ENCODE measurements at places on chromosomes 4 and X.
A peak's percentile ranks its signal among the peaks of the same experiment; 100 is the strongest.

DNA sequence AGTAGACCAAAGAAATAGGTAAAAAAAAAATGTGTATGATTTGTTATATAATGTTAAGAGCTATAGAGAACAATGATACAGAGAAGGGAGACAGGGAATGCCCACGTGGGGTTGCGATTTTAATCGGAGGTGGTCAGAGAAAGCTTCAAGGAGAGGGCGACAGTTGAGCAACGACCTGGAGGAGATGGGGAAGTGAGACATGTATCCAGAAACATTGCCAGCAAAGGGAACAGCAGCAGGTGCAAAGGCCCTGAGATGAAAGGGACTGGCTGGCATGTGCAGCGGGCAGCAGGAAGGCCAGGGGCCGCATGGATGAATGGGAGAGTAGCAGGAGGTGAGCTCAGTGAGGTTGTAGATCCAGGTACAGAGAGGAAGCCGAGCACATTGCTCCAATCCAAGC lies 32.9 kb downstream of the NIPAL1 start:
- no peak for DNase-seq

- DNase-seq: no peak
Measured at GRCh38 chrX:68842351-68842750, 13.5 kb downstream of the EFNB1 start.

- DNase-seq: no peak
Measured at GRCh38 chr4:72169861-72170260, 138.1 kb downstream of the NPFFR2 start.

GRCh38 chrX:153361781-153362397 lies 27.9 kb downstream of the ZNF275 start:
- DNase-seq: no peak

GRCh38 chr4:185730387-185730786 lies 81.6 kb downstream of the SORBS2 start:
- DNase-seq: no peak

- DNase-seq: no peak
Measured at GRCh38 chrX:136784231-136784630, 3.5 kb upstream of the ARHGEF6 start.

GRCh38 chr4:183960046-183960420 lies 54.9 kb downstream of the STOX2 start:
- DNase-seq: peak; percentile 90

GRCh38 chr4:188492886-188493285 lies 353.6 kb downstream of the TRIML1 start:
- DNase-seq: no peak

- no peak for DNase-seq
Measured at GRCh38 chr4:152777488-152777887, 2.0 kb downstream of the TIGD4 start.

DNA sequence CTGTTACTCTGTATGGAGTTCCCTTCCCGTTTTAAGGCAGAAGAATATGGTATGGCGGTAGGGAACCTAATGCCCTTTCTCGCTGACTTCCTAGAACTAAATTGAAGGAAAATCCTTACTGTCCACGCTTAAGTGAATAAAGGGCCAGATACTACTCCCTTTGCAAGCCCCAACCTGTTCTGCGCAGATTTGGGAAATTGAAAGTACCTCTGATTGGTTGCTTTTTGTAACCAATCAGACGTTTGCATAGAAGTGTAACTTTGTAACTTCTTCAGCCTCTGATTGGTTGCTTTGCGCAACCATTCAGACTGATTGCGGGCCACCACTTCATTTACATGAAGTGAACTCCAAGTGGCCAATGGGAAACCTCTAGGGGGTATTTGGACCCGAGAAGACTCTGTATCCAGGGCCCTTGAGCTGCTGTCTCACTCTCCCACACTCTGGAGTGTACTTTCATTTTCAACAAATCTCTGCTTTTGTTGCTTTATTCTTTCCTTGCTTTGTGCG lies 1.2 kb upstream of the TMEM33 start:
- no peak for DNase-seq

DNA sequence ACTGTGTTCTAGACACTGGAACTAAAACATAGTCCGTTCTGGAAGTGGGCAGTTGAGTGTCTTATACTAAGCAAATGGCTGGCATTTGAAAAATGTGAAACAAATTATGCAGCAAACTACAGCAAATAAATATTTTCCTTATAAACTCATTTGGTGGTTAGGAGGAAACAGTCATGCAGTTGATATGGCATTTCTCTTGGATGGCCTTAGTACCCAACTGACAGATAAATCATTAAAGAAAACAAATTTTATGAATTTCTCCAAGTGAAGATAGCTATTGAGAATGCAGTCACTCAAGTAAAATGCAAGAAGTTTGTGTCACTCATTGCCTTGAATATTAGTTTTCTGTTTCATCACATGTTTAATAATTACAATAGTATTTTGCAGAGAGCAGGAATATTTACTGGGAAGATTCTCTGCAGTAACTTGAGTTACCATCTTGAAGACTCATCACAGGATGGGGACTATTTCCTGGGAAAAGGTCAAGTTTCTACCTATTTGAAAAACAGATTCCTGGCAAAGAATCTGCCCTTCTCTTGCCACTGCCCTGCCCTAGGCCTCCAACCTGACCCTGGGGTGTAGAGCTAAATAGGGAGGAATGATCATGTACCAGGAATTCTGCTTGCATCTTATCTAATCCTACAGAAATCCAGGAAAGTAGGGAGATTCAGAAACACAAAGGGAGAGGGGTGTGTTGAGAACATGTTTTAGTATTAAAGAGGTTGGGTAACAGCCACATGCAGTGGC lies 105.9 kb downstream of the SH3RF1 start:
- DNase-seq: no peak

GRCh38 chrX:13828392-13828791 lies 11.5 kb upstream of the GPM6B start:
- no peak for DNase-seq

GRCh38 chr4:77052352-77052751 lies 23.4 kb downstream of the CCNI start:
- DNase-seq: no peak

GRCh38 chrX:154334496-154334895 lies 38.9 kb downstream of the TKTL1 start:
- no peak for DNase-seq

GRCh38 chrX:100395781-100396180 lies 14.3 kb downstream of the PCDH19 start:
- no peak for DNase-seq

GRCh38 chrX:68726366-68726765 lies 78.9 kb downstream of the STARD8 start:
- no peak for DNase-seq

GRCh38 chrX:926991-927390 lies 285.5 kb downstream of the CRLF2 start:
- DNase-seq: no peak

DNA sequence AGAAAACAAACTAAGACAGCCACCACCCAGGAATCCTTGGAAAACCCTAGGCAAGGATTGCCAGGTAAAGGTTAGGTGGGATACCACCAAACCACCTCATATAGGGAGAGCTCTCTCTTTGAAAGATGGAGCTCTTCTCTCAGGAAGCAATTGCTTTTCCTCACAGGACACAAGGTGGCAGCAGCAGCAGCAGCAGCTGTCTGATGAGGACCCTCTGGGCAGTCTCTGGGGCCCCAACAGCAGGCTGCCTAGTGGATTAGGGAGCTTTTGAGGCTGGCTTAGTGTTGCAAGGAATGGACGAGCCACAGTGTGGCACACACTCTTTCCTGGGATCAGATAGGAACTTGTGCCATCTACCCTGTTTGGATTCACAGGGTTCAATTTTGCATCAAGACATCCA lies 41.4 kb upstream of the CHRDL1 start:
- DNase-seq: no peak

DNA sequence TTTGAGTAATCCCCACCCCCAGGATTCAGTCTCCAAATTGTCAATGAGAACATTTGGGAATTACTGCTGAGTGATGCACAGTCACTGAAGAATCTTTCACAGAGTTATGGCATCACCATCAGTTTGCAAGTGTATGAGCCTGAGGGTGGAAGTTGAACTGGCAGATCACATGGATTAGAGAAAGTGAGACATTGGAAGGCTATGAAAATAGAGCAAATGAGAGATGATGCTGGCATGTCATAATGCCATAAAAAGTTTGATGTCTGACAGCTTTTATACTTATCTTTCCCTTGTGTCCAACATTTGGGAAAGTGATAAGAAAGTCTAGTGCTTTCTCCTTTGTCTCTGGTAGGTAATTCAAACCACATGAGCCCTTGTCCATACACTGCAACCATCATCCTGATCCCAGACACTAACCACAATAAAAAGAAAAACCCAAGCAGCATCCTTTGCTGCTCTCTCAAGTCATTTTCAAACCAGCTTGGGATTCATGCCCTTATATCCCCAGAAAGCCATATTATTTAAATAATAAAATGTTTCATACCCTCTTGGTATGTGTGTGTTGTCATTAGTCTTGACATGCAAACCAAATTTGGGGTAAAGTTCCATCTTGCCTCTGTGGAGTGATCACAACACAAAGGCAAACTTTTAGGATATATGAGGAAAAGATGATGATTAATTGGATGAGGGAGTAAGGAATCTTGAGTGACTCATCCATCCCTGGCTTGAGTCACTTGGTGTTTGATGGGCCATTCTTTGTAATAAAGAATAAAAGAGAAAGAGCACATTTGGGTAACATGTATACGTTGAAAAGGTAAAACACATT lies 438.9 kb downstream of the GRXCR1 start:
- DNase-seq: no peak

GRCh38 chr4:166044871-166045270 lies 171.8 kb downstream of the TLL1 start:
- no peak for DNase-seq

- no peak for DNase-seq
Measured at GRCh38 chr4:37645736-37646135, 40.4 kb downstream of the RELL1 start.

DNA sequence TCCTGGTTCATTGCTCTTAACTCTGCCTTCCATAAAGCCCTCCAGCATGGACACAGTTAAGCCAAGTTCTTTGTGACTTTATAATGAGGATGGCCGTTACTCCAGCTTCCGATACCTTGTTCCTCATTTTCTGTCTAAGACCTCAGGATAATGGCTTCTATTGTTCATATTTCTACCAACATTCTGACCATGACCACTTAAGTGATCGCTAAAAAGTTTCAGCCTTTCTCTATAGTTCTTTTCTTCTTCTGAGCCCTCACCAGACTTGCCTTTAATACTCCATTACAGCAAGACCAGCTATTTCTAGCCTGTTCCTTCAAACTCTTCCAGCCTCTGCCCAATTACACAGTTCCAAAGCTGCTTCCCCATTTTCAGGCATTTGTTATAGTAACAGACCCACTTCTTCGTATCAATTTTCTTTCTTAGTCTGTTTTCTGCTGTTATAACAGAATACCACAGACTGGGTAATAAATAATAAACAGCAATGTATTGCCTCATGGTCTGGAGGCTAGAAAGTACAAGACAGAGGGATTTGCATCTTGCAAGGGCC lies 12.3 kb downstream of the RNF175 start:
- no peak for DNase-seq

DNA sequence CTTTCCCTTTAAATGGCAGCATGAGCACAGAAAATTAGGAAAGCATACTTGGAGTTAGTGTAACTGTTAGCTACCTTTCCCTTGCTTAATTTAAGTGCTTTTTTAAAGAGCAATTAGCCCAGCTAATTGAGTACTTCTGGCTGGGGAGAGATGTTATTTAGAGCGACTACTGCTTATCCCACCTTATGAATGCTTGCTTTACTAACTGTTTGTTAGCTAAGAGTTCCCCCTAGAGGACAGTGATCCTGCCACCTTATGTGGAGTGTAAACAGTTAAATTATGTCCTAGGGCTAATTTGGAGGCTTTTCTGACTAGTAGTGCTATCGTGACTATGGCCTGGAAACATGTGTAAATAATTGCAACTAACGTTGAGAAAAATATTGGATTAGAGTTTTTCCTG lies 909.4 kb downstream of the FSTL5 start:
- no peak for DNase-seq

DNA sequence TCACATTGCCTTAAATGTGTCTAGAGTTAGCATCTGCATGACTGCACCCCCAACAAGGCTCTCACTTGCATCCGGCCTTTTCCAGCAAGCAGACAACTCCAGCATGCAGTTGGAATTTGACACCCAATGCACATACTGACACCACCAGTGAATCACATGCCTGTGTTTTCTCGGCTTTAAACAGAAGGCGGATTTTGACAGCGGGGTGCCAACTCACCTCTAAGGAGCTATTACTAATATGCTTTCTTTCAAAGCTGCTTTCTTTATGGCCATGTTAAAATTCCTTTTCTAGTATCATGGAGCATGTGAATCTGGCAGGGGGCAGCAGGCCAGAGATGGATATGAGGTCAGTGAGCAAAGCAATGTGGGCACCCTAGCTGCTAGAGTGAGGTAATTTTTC lies 78.0 kb upstream of the CLNK start:
- no peak for DNase-seq

- DNase-seq: no peak
Measured at GRCh38 chrX:24590111-24590510, 57.0 kb downstream of the PCYT1B start.

- DNase-seq: no peak
Measured at GRCh38 chr4:100979736-100980135, 367.6 kb downstream of the PPP3CA start.

GRCh38 chr4:123554801-123555232 lies 158.2 kb downstream of the SPRY1 start:
- no peak for DNase-seq

DNA sequence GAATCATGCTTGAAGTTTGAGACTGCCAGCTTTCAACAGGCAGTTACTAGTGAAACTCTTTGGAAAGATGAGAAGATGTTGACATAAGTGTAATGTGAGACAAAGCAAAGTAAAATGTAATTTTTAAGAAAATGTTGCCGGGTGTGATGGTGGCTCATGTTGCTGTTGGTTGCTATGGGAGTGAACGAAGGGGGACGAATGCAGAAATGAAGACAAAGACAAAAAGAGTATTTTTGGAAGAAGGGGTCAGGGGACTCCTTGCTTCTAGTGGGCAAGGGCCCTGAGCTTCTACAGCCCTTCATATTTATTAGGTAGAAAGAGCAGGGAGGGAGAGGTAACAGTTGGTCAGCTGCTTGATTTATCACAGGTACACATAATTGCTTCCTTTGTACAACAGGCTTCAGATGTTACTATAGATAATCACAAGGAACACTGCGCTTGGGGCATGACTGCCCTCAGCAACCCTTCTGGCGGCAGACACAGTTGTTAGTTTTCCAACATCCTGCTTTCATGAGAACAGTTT lies 11.9 kb upstream of the UGDH start:
- no peak for DNase-seq

DNA sequence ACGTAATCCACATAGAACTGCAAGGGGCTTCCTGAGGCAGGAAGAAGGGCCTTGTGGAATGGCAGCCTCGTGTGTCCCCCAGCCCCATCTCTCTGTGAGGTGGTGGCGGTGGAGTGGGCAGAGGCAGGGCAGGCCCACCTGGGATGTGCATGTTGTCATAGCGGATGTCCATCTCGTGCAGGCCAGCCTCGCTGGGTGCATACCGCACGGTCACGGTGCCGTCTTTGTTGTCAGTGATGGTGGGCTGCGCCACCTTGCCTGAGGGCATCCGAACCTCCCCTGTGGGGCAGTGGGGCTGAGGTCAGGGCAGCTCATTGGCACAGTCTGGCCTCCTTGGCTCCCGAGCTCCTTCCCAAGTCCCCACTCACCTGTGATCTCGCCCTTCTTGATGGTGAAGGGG lies 20.4 kb downstream of the FLNA start:
- no peak for DNase-seq

Measured in hippocampal formation (tissue), 2 donors.